ENCODE measurements at places on chromosomes 2 and 18.

- DNase-seq, result peak; percentile 44
These were observed at the start of gene TUBA4B for GRCh38 chr2:219252900-219253752. Gene TUBA4B (plus strand): TSS chr2:219253243. CDS start chr2:219253408, 165 bp downstream.

GRCh38 chr2:57490741-57491140 lies 555.9 kb upstream of the VRK2 start:
- DNase-seq, result no peak

- no peak for DNase-seq
These were observed 17.2 kb upstream of the KCNG2 start for GRCh38 chr18:79780547-79780946.

GRCh38 chr18:40447820-40448219 lies 1507.2 kb upstream of the PIK3C3 start:
- no peak for DNase-seq

DNA sequence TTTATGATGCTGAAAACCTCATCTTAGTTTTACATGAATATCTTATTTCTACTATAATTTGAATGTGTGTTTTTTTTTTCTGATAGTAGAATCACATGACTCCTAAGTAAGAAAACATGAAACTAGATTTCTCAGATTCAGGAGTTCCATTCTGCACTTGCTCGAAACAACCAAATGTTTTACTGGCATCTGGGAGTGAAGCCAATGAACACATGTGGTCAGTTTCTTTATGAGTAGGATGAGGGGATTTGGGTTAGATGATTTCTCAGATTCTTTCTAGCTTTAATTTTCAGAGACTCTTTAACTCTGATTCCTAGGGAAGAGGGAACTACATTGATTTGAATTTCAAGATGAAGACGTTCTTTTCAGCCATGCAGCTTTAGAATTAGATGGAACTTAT lies 225.0 kb upstream of the NT5C1B start:
- no peak for DNase-seq

GRCh38 chr2:24153478-24153877 lies 21.4 kb upstream of the FAM228A start:
- no peak for DNase-seq

DNA sequence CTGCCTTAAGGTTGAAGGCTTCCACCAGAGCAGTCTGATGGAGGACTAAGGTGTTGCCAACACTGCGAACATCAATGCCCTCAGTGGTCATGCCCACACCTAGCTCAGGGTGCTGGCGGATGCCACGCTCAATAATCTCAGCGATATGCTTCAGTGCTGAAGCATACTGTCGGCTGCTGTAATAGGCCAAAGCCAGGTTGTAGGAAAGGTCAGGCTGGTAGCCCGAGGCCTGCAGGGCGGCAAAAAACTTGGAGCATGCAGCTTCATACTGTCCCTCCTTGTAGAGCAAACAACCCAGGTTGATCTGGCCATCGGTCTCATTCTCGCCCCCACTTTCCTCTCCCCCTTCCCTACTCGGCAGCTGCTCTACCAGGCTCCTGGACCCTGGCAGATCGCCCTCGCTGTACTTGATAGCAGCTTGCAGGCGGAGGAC lies 159.4 kb downstream of the AGPS start:
- DNase-seq, result peak; percentile 70

DNA sequence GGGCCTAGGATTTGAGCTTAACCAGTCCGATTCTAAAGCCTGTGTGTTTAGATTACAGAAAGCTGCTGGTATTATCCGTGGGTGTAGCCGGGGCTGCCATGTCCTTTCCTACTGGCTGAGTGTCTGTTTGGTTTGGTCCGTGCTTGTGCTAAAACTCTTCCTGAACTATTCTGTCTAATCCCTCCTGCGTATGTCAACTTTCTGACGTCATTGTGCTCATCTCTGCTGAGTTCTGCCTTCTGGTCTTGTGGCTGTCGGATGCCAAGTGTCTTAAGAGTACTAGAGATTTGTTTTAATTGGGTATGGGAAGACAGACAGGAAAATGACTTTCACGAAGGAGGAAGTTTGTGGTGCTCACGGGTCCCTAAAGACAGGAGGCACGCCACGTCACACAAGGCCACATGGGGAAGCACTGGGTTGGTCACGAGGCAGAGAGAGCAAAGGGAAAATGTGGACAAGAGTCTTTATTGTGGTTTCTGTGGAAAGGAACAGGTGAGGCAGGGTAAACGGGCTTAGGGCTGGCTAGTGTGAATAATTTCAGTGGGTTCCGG lies 31.8 kb upstream of the NTSR2 start:
- DNase-seq, result no peak

GRCh38 chr18:3832025-3832638 lies 382.2 kb downstream of the TGIF1 start:
- DNase-seq, result no peak

- DNase-seq, result no peak
These were observed 129.5 kb upstream of the CAVIN2 start for GRCh38 chr2:191976436-191976835.

- DNase-seq, result no peak
These were observed 206.8 kb downstream of the TXNL1 start for GRCh38 chr18:56431551-56431950.

GRCh38 chr2:2708575-2709430 lies 377.7 kb upstream of the MYT1L start:
- DNase-seq, result peak; percentile 39

- no peak for DNase-seq
These were observed 40.5 kb upstream of the EFHD1 start for GRCh38 chr2:232592772-232593395.

- no peak for DNase-seq
These were observed 814.2 kb downstream of the LRP1B start for GRCh38 chr2:141316606-141317005.

GRCh38 chr2:99879481-99879880 lies 262.9 kb downstream of the AFF3 start:
- DNase-seq, result no peak

- no peak for DNase-seq
These were observed 378.8 kb upstream of the ETAA1 start for GRCh38 chr2:67018301-67018700.

DNA sequence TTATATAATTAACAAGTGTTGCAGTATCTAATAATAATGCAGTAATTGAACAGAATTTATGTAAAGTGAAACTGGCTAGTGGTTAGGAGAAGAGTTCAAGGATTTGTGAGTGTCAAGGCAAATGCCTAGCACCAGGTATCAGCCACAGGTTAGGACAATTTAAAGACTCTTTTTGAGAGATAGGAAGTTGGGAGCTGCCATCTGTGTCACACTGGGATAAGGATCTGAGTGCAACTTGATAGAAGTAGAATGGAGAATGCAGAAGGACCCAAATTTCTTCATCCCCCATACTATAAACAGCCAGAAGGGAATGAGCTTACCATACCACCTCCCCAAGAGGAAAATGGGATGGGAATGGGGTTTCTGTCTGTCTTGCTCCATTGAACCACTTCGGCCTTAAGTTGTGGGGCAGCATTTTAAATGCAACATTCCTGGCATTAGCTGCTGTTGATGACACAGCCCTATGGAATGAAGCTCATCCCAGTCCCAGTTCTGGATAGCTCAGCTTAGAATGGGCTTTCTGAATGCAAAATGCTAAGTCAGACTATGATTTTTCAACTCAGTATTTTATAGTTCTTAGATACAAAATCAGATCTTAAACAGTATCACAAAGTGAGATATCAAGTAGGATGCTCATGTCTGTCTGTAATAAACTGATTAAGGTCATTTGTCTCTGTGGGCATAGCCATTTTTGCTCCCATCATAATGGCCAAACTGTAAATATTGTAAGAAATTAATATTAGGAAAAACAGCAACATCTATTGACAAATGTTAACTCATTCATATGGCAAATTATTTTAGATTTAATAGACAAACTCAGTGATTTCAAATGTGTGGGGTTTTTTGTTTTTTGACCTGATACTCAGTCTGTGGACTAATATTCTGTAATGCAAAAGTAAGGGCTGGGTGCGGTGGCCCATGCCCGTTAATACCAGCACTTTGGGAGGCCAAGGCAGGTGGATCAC lies 44.0 kb downstream of the GPR155 start:
- no peak for DNase-seq

DNA sequence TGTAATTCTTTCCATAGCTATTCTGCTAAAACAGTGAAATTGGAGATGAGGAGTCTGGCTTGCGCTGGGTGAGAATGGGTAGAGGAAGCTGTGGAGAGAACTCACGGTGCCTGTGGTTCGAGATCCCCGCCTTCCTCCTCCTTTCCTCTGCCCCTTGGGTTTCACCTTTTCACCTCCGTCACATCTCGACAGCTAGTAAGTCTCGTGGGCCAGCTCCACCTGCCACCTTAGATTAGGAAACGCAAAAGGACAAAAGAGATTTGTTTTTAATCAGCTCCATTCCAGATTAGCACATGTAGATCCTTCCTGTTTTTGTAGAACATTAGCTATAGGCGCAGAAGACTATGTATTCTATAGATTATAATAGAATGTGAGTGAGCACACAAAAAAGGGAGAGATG lies 20.6 kb downstream of the TRIB2 start:
- no peak for DNase-seq

GRCh38 chr2:229313591-229313990 lies 42.5 kb upstream of the PID1 start:
- no peak for DNase-seq

DNA sequence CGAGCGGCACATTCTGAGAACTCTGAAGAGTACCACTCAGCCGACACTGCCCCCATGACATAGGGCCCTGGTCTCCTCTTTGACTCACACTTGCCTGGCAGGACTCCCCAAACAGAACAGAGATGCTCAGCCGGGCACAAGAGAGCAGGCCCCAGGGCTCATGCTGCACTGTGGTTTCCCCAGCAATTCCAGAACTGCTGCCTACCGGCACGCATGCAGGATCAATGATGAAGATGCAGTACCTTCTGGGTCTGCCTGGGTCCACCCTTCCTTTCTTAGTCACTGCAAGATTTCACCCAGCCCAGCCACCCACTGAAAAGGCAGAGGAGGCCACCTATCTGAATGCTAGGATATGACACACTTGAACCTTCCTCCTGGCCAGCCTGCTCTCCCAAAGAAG lies 49.4 kb downstream of the BCL11A start:
- no peak for DNase-seq

DNA sequence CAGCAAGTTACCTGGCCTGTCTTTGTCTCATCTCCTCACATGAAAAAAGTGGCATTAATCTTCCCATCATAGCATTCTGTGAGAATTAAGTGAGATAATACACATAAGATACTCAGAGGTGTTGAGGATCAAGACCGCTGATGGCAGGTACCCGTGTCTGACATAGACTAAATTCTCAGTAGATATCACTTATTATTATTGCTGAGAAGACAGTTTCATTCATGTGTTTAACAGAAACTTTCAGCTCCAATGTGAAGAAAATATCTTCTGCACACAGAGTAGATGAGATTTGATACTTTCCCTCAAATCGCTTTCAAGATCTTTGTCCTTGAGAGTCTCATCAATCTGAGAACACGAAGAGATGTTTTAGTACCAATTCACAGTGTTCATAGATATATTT lies 809.4 kb downstream of the TSN start:
- no peak for DNase-seq

- DNase-seq, result no peak
These were observed 73.5 kb downstream of the ANTXR1 start for GRCh38 chr2:69086466-69086865.

DNA sequence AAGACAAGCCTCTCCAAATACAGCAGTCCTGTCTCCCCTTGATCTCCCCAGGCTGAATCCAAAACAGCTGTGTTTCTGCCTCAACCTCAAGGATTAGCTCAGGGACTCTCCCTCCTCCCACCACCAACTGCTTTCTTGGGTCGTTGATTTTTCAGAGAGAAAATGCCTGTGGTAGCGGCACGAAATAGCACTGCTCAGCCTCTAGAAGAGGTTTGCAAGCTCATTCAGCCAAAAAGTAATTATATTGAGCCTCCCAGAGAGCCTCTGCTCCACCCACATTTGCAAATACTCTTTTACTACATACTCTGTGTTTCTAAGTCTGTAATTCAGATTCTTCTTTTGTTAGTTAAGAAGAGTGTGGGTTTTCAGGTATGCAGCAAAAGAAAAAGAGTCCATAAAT lies 396.4 kb upstream of the TNP1 start:
- no peak for DNase-seq

DNA sequence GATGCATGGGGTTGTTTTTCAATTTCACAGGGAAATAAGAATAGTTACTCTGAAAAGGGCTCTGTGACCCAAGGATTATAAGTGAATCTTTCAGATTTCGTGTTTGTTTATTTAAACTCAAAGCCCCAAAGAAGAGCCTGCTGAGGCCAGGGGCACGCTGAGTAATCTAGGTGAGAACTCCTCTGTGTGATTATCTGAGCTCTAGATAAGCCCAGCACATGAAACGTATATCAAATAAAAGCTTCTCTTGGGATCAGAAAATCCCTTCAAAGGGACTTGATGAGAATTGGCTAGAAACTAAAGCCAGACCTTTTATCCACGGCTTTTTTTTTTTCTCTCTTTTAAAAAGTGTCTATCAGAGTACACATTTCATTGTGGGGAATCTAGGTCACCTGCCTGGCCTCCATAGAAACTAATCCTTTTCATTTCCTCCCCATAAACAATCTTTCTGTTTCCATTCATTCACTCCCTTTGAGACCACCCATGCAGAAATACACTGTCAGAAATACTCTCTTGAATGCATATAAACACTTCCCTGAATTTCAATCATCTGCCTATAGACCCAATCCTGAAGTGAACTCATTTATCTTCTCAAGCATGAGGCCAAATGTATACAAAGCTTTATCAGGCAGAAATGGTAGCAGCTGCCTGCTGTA lies 137.4 kb downstream of the RIT2 start:
- DNase-seq, result no peak

DNA sequence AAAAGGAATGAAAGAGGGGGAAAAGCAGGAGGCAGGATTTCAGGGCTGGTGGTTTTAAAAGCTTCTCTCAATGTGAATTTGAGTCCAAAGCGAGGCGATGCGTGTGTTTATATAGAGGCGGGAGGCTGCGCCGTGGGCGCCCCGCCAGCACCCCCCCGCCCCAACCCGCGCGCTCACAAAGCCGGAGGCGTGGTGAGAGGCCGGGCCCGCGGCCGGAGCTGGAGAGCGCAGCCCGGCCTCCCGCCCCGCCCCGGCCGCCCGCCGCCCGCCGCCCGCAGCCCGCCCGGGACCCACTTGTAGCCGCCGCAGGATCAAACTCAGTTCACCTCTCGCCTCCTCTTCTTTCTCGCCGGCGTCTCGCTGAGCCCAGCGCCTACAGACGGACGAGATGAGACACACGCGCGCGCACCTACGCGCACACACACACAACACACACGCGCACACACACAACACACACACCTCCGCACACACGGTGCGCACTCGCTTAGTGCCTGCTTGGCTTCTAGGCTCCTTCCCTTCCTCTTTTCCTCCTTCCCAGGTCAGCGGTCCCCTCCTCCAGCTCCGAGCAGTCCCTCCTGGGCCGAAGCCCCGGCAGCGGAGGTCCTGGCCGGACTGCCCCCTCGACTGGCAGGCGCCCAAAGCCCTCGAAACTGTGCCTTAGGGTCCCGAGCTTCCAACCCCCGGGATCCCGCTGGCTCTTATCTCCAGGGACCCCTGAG lies 1.3 kb upstream of the CYP26B1 start:
- no peak for DNase-seq

DNA sequence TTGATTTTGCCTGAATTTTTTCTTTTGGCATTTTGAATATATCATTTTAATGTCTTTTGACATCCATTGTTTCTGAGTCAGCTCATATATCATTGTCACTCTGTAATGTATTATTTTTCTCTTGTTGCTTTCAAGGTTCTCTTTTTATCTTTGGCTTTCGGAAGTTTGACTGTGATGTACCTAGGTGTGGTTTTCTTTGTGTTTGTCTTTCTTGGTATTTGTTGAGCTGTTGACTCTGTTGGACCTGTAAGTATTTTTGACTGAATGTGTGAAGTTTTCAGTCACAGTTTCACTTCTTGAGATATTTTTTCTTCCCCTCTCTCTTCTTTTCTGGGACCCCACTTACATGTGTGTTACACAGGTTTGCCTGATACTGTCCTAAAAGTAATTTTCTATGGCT lies 24.9 kb upstream of the DRC1 start:
- DNase-seq, result no peak

GRCh38 chr2:949384-950079 lies 1.1 kb upstream of the SNTG2 start:
- no peak for DNase-seq

Data from right lobe of liver (tissue), 6 donors.